ENCODE measurements at places on chromosomes 6 and 20.

DNA sequence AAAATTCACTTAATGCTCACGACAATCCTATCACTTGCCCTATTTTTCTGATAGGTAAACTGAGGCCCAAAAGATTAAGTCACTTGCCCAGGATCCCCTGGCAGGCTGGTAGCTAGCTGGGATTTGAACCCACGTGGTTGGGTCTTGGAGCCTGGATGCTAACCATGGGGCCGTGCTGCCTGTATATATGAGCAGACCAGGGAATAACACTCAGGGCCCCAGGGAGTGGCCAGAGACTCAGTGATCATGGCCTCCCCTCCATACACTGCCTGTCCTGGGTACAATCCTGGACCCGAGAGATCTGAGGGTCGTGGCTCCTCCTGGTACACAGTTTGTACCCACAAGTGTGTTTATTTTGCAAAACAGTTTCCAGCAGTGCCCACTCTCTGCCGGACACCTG lies 116.9 kb upstream of the PTPN1 start:
- DNase-seq: no peak

DNA sequence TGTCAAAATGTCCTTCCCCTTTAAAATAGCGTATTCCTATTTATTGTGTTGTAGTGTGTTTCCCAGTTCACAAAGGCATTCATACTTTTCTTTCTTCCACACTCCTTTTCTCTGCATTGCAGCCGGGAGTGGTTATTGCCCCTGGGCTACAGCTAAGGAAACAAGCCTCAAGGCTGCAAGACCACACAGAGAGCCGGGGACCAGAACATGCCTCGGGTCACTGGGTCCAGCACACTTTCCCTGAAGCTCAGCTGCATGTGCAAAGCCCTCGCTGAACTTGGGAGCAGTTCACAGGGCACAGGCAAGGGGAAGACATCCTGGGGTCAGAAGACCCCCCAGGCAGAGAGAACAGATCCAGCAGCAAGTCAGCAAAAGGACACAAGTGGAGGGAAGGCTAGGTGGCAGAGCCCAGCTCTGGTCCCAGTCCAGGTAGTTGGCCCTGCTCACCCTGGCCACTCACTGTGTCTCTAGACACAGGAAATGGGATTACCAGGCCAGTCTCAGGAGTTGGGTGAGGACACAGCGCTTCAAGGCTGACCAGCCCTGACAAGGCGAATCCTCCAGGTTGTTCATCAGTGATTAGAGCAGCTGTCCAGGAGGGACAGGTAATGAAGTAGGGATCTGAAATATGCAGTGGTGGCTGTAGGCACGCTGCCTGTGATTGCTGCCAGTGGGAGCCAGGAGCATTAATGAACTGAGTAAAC lies 118.2 kb downstream of the CD83 start:
- DNase-seq: no peak

DNA sequence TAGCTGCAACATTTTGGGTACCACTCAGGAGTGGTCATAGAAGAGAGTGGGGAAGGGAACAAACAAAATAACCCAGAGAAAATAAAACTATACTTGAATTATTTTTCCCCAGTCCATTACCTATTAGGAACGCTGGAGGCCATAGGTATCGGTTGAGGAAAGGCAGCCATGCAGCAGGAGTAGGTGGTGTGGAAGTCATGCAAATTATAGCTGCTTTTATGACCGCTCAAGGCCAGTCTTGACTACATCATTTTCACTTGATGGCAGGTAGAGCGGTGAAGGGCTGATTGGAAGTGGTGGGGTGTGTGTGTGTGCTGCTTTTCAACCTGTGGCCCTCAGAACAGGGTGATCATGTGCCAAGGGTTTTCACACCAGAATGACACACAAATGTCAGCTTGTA lies 36.5 kb upstream of the KIF13A start:
- DNase-seq: no peak

DNA sequence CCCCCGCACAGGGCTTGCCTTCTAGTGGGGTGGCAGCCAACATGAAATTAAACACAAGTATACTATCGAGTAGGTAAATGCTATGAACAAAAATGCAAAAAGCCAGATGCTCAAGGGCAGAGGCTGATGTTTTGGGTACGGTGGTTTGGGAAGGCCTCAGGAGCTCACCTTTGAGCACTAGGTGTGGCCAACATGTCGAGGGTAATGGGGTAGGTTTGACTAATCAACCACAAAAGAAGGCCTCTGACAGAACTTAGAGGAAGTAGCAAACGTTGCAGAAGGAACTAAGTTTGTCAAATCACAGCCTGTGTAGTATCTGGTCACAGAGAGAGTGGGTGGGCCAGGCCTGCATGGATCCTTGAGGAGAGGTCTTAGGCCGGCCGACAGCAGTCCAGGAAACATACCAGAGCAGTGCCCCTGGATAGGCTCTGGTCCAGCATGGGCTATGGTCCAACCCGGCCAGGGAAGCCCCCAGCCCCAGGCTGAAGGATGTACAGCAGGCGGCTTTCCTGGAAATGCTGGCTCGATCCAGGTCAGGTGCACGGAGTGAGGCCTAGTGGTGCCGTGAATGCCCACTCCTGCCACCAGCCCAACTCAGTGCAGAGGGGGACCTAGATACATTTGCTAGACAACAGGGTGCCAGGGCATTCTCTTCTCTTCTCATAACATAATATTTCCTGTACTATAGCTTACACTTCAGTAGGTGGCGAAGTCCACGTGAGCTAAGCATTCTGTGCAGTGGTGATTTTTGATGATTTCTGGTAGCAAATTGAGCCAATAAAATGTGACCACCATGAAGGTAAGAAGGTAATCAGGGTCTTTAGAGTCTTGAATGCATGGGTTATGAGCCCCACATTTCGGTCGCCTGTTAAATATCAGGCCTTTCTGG lies 56.3 kb upstream of the CD93 start:
- no peak for DNase-seq

DNA sequence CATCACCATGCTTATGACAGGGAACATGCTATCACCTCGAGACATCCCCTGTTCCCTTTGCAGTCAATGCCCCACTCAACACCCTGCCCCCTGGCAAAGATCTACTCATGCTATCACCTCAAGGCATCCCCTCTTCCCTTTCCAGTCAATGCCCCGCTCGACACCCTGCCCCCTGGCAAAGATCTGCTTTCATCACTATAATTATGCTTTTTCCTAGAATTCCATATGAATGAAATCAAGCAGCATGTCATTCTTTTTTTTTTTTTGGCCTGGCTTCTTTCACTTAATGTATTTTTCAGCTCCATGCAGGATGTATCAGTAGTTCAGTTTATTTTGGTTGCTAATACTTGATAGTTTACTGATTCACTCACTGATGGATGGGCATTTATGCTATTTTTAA lies 554.9 kb downstream of the CDH26 start:
- no peak for DNase-seq

DNA sequence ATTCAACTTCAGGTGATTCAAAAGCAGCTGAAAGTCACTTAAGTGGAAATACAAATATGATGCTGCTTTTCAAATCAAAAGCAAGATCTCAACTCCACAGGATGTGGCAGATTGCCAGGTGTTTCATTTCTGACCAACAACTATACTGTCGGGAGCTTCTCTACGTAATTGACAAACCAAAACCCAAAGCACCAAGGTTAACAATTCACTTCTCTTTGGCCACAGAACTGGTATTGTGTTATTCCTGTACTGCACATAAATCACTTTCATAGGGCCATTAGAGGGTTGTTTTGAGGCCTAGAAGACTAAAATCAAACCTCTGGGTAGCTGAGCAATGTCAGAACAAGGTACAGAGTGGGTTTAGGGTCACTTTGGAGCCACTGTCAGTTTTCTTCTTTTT lies 169.7 kb downstream of the HAO1 start:
- DNase-seq: no peak

DNA sequence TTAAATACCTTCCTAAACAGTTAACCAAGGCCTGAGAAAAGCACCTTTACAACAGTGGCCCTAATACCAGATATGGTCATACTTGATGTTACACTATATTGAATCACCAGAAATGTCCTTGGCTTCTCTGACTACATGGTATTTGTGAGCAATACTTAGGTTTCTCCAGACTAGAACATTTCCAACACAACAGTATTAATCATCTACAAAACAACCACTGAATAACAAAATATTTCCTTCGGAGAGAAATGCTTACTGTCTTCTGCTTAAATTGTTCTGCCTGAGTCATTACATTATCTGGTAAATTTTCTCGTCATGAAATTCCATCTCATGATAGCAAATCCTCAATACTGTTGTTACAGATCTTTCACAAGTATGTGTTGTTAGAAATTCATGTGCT lies 252.9 kb upstream of the RUNX2 start:
- no peak for DNase-seq
